Activated CD8-positive, alpha-beta memory T cell treated with anti-CD3 and anti-CD28 coated beads for 48 hours (primary cell): ENCODE measurements at places on chromosomes 5 and 9.
A peak's percentile ranks its signal among the peaks of the same experiment; 100 is the strongest.

- no peak for DNase-seq
These were observed 1.0 kb upstream of the MEF2C start for GRCh38 chr5:88883836-88884607.

- peak; percentile 11 for DNase-seq
These were observed 159.1 kb downstream of the CSNK1G3 start for GRCh38 chr5:123671042-123671441.

GRCh38 chr5:146751781-146752401, 126.7 kb downstream of the PPP2R2B start:
- peak; percentile 2 for DNase-seq

GRCh38 chr9:92236915-92237314, 56.6 kb downstream of the IARS1 start:
- no peak for DNase-seq

GRCh38 chr9:113645227-113645977, 181.9 kb downstream of the RGS3 start:
- DNase-seq, result no peak

- no peak for DNase-seq
These were observed 651 bp upstream of the AK1 start for GRCh38 chr9:127878001-127878651.

- no peak for DNase-seq
These were observed 803 bp upstream of the CCNO start for GRCh38 chr5:55234121-55234700.

- DNase-seq, result no peak
These were observed 36.5 kb upstream of the ERCC6L2 start for GRCh38 chr9:95839012-95839411.

- DNase-seq, result no peak
These were observed 75.9 kb downstream of the KDM4C start for GRCh38 chr9:6833518-6834192.

- no peak for DNase-seq
These were observed 397.9 kb upstream of the SGCD start for GRCh38 chr5:155929112-155929511.

GRCh38 chr5:75433814-75434506, 77.5 kb downstream of the CERT1 start:
- no peak for DNase-seq

DNA sequence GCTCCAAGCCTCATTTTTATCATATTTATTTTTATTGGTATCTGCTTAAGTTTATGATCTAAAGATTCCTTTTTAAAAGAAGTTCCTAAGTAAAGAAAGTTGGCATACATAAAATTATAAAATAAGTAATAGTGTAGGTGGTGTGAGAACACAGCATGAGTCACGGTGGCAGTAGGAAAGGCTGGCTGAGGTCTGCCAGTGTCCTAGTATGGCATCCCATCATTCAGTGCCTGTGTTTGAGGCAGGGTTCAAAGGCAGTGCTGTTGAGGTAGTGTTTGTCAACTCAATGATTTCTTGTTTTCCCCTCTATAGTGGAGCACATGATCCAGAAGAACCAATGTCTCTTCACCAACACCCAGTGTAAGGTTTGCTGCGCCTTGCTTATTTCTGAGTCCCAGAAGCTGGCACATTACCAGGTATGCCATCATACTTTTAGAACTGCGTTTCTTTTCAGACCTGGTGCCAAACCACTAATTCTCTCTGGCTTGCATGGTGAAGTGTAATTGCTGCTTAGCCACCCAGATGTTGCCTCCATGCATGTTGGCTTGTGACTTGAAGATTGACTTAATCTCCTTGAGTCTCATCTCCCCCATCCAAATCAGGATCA, 18.4 kb downstream of the ZNF346 start:
- no peak for DNase-seq

DNA sequence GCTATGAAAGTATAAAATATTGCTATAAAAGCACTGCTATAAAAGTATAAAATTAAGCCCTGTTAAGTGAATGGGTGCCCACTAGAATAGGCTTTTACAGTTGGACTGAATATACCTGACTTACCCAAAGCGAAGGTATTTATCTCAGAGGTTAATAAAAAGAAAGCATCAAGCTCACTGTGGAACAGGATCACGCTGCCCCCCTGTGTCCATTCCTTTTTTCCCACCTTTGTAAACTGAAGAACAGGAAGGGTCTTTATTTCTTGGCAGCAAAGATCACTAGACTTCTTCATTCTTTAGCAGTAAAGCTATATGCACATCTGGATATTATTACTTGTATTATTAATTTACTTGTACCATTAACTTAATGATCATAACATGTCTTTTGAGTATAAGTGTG, 22.1 kb upstream of the PLPP6 start:
- DNase-seq, result no peak

DNA sequence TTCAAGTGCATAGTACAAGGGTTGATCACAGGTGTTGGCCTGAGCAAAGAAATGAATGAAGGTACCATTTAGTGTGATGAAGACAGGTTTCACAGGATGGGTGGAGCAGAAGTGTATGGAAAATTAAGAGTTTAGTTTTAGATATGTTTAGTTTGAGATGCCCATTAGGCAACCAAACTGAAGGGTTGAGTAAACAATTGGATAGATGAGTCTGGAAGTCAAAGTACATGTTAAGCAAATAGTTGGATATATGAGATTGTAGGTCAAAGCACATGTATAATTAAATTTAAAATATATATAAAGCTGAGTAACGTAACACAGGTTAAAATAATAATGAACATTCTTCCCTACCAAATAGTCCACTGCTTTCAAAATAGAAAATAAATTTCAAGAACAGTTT, 237.1 kb upstream of the PCSK5 start:
- no peak for DNase-seq

DNA sequence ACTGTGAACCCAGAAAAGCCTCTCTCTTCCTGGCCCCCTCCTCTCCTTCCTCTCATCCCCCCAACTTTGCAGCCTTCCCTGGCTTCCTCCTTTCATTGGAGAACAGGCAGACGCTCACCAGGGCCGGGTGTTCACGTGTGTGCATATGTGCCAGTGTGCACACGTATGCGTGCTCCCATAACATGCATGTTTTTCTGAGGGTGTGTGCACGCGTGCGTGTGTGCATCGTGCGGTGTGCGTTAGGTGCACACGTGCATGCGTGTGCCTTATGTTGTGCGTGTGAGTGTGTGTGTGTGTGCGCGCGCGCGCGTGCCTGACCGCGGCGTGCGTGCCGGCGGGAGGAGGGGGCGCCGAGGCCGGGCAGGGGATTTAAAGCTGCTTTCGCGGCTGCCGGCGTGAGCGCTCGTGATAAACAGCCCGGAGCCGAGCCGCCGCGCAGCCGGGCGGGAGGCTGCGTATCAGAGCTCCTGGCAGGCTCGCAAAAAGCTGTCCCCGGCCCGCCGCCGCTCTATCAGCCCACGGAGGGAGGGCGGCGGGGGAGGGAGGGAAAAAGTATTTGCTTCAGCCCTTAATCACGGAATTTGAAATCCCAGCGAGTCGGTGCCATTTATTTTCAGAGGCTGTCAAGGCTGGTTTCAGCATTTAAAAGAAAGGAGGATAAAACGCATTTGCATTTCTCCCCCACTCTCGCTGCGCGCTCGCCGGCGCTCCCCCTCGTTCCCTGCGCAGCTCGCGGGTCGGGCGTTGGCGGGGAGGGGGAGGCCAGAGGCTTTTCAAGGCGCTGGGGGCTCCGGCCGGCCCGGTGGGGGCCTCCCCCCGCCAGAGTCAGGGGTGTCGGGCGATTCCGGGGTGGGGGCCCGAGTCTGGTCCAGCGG, 183.9 kb downstream of the C9orf50 start:
- DNase-seq, result no peak

GRCh38 chr5:180658774-180659564, 9.6 kb upstream of the FLT4 start:
- DNase-seq, result no peak

DNA sequence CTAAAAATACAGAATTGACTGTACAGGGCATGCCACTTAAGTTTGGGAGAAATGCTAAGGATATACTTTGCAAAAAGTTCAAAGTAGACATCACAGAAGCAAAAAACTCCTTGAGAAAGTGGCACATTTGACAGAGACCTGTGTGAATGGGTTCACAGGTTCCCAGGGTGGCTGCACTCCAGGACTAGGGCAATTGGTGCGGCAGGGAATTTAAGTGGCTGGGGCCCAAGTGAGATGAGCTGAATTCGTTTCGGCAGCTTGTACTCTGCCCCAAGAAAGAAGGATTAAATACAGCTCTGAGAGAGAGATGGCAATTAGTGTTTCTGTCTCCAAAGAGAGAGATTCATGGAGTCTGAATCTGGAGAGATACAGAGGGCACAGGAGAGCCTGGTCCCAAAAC, 280.1 kb downstream of the FBXL17 start:
- no peak for DNase-seq

DNA sequence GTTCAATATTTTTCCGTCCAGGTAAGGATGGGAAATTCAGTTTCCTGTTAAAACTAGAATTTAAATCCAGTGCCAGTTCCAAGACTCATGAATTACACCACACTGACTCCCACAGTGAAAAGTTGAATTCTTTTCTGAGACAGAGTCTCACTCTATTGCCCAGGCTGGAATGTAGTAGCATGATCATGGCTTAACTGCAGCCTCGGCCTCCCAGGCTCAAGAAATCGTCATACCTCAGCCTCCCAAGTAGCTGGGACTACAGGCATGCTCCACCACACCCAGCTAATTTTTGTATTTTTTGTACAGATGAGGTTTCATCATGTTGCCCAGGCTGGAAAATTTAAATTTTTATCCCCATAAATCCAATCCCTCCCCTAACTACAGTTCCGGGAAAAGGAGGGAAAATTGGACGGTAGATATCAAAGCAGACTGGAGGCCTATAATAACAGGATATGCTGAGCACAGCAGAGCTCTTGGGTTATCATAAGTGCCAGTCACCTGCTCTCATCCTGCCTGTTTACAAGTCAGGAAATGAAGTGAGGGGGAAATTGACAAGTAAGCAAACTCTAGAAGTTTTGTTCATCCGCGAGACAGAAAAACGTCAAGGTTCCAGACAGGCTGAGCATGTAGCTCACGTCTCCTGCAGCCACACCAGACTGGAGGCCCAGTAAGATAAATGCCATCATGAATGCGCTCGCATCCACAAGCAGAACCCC, 105.7 kb downstream of the UGCG start:
- no peak for DNase-seq
